ENCODE measurements at places on chromosomes 2 and 18.

GRCh38 chr2:238761868-238762267 lies 86.0 kb upstream of the TWIST2 start:
- no peak for DNase-seq

DNA sequence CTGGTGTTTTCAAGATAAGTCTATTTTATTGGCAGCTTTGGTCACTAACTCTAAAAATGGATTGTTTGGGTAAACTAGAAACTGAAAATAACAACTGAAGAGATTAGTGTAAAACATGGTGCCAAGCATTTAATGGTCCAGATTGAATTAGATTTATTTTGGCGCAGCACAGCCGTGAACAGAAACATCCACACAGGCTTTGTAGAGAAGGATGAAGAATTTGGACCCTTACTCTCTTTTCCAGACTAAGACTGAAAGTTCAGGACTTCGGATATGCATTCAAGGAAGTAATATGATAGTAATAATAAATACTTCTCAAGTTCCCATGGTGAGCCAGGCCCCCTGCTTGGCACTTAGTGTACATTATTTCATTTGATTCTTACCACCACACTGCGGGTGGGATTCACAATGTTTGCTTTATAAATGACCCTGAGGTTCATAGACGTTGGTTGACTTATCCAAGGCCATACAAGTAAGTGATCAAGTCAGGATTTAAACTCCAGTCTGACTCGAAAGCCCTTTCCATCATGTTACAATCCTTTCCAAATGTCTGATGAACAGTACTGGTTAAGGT lies 54.2 kb upstream of the ITGB6 start:
- no peak for DNase-seq

DNA sequence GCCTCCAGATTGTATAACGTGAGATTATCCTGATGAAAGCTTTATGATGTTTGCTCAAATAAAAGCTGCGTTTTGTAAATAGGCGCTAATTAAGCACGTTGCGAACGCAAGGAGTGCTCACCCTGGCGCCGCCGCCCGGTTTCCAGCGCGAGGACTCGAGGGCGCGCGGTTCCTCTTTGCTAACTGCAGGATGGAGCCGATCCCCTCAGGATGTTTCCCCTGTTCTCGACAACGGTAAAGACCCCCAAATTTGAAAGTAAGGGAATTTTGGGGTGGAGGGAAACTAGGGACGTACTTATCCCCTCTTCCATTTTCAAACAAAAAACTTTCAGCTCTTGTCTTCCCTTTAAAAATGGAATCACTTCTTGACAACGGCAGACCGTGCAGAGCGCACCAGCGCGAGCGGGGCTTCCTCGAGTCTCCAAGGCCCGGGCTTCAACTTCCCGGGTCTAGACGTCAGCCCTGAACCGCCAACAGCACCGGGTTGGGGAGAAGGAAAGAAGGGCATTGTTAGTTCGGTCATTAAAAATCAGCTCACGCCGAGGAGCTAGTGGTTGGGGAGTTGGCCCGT lies 1.1 kb upstream of the GBX2 start:
- DNase-seq, result no peak

GRCh38 chr18:48197819-48198218 lies 211.4 kb downstream of the ZBTB7C start:
- no peak for DNase-seq

GRCh38 chr2:157842106-157842879 lies 33.8 kb downstream of the ACVR1 start:
- no peak for DNase-seq

Measured in stimulated activated CD4-positive, alpha-beta T cell treated with anti-CD3 and anti-CD28 coated beads, Interleukin-2, amount 100 ng/mL, for 4 hours (primary cell).